Aorta (tissue), 5 donors: ENCODE measurements at places on chromosomes 12 and 14. TPM values are rescaled to one million over a fixed set of nuclear protein-coding genes. Genes with fewer than 3 reads are reported as not detected.

DNA sequence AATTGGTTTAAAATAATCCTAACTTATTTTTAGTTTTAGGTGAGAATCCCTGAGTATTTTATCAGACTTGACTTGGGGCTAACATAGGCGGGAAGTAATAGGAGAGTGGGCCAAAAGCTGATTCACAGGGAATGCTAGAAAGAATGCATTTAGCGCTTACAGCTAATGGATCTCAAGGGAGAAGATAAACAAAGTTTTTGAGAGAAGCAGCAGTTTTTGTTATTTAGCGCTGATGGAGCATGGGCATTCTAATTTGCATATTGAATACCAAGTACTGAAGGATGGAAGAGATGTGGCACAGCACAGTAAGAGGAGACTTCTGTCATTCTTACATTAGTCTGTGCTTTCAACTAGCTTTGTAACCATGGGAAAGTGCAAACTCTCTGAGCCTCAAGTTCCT, 436.0 kb upstream of the FBXO33 start:
- DNase-seq: no peak

GRCh38 chr14:51208982-51209381, 31.1 kb upstream of the TMX1 start:
- DNase-seq: no peak

GRCh38 chr14:50117456-50117855, 1.1 kb upstream of the VCPKMT start:
- DNase-seq: no peak

Gene KLRC2
- total RNA-seq: not detected

GRCh38 chr12:132182711-132183365, 38.6 kb downstream of the NOC4L start:
- no peak for DNase-seq

- no peak for DNase-seq
Observed at GRCh38 chr12:49684310-49684854, 22.8 kb downstream of the FMNL3 start.

- DNase-seq: no peak
Observed at GRCh38 chr12:124436366-124436765, 131.0 kb downstream of the NCOR2 start.

DNA sequence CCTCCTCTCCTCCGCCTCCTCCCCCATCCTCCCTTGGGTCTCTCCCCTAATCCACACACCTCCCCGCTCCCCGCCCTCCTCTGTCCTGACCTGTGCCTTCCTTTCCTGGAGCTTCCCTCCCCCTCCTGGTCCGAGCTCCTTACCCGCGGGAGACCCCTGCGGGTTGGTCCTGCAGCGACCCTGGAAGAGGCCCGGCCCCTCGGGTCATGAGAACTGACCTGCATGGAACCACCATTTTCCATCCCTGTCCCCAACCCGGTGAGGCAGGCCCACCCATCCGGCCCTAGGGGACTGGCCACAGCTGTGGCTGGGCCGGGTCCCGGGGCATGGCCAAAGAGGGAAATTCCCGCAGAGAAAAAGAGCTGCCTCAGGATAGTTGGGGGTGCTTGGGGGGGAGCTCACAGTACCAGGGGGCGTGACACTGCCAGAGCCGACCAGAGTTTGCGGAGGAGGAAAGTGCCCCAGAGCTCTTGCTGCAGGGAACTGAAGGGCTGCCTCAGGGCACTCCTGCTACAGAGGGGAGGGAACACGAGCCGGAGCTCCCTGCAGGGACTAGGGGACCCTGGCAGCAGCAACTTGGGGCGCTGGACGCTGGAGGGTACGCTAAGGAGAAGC, 613 bp downstream of the ARHGEF40 start:
- DNase-seq: peak; percentile 66

Gene FBLN5
- 431 TPM for total RNA-seq

Gene NPFF
- not detected for total RNA-seq

Gene KRT72
- not detected for total RNA-seq

GRCh38 chr14:48690349-48690748, 895.8 kb downstream of the RPS29 start:
- no peak for DNase-seq

DNA sequence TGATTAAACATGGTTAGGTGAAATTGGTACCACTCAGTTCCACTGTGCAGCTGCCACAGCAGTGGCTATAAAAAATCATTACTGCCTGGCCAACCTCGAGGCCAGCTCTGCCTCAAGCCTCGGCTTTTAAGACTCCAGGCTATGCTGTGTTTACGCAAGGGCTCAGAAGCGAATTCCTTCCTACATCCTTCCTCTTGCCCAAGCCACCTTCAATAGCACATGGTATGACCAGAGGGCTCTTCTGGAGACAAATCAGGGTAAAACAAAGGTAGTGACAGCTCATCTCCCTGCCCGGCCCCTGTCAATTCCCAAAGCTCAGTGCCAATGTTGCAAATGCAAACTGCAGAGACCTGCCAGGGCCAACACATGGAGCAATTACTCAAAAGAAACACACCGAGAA, 31.9 kb downstream of the NUAK1 start:
- DNase-seq: no peak

DNA sequence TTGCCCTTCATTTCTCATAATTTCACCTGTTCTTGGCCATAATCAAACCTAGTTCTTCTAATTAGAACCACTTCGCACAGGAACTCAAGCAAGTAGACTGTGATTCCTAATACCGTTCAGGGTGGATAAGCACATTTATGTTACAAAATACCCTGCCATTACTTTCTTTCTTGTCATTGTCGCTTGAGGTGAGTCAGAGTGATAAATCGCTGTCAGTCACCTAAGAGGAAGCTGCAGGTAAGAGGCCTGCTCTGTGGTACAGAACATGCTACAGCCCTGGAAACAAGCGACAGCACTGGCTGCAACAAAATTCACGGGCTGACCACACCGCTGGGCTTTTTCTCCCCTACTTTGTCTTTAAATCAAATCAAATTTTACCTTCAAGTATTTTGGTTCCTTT, 218.2 kb downstream of the ANO6 start:
- no peak for DNase-seq

DNA sequence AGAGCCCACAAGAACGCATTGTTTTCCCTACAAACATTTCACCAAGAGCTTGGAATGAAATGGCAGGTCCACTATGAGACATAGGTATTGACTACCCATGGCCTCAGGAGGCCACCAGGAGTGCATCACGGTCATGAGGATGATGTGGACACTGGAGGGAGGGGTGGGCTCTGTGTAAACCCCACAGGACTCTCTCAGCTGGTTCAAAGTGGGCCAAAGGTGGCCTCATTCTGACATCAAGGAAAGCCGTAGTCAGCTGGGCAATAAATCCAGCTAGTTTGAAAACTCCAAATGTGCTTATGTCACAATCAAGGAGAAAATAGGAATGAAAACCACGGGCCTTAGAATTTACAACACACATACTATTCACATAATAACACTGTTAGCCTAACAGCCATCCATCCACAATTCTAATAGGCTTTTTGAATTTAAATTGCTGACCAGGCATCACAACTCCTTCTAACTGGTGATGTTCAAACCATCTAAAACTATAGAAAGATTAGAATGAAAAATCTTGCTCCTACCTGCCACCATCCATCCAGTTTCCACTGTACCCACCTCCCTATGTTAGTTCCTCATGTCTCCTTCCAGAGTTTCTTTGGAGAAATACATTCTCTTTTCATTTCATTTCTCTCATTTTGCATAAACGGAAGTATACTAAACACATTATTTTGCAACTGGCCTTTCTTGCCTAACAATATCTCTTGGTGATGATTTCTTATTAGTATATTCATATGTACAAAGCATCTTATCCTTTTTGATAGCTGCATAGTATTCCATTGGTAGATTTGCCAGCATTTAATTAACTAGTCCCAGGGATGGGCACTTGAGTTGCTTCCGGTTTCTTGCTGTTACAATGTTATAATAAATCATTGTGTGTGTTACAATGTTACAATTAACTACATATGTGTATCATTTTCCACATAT, 21.5 kb downstream of the CMKLR1 start:
- DNase-seq: no peak
